ENCODE measurements at places on chromosomes 12 and 14. TPM values are rescaled to one million over a fixed set of nuclear protein-coding genes. Genes with fewer than 3 reads are reported as not detected.

FGD6 gene
- 15.7 TPM for polyA plus RNA-seq

- DNase-seq = peak; percentile 44
Observed at GRCh38 chr12:106455111-106455510, 97.6 kb downstream of the POLR3B start.

AICDA gene
- not detected for polyA plus RNA-seq

NR1H4 gene
- polyA plus RNA-seq = 0.40 TPM

CCDC60 gene
- polyA plus RNA-seq = 0.73 TPM

DNA sequence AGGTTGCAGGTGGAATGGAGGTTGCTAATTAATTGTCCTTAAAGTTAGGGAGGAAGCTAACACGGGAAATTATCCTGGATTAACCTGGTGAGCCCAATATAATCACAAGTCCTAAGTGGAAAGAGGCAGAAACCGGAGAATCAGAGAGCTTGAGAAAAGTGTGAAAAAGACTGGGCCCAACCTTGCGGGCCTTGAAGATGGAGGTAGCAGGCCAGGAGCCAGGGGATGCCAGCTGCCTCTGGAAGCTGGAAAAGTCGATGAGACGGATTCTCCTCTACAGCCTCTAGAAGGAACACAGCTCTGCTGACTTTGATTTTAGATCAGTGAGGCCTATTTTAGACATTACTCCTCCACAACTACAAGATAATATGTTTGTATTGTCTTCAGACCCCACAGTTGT, 2.1 kb downstream of the SDR9C7 start:
- DNase-seq = no peak

SERPINA10 gene
- 0.09 TPM for polyA plus RNA-seq

All from right lung (tissue), 10 donors.